Activated CD8-positive, alpha-beta memory T cell treated with anti-CD3 and anti-CD28 coated beads for 1 hour (primary cell): ENCODE measurements at places on chromosomes 16 and 17.

GRCh38 chr17:31778523-31778922 is 80.5 kb downstream of the COPRS start:
- DNase-seq: no peak

- DNase-seq: no peak
Observed at GRCh38 chr16:84054916-84055315, 12.3 kb upstream of the SLC38A8 start.

DNA sequence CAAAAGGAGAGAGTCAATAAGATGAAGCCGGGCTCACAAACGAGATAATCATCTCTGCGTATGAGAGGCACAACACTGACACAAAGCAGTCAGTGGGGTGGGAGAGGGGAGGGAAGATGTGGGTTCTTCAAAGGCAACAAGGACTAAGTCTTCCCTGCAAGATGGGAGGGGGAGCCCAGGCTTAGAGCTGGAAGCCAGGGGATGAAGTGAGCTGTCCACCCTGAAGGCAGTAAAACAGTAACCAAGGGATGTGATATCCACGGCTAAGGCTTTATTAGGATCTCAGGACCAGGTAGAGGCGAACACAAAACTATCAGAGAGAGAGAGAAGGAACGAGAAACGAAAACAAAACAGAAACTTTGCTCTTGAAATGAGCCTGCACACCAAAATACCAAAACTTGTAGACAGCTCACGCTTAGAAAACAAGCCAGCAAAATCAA is 115.9 kb downstream of the DYNLRB2 start:
- no peak for DNase-seq

DNA sequence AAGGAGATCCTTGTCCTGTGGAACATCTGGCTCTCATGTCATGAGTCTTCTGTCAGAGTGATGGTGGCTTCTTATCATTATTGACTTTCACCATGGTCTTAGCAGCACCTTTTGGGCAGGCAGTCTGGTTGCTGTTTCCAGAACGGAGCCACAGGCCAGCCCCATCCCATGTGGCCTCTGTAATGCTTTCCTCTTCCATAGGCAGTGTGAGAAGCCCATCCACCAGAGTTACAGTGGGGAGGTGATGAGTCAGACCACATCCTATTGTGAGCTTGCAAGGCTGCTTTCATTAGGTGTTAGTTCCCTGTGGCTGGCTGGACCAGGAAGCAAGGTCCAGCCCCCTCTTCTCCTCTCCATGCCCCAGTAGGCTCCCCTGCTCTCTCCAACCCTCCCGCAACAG is 30.8 kb upstream of the SPACA3 start:
- DNase-seq: no peak

DNA sequence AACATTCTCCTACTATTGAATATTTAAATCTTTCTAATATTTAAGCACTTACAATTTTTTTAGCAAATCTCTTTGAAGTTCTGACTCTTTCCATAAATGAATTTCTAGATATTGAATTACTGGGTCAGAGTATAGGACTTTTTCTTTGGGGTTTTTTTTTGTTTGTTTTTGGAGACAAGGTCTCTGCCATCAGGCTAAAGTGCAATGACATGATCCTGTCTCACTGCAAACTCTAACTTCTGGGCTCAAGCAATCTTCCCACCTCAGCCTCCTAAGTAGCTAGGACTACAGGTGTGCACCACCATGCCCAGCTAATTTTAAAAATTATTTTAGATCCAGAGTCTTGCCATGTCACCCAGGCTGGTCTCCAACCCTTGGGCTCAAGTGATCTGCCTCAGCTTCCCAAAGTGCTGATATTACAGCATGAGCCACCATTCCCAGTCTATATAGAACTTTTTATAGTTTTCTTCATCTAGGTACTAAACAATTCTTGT is 24.9 kb downstream of the PIGL start:
- DNase-seq: no peak

DNA sequence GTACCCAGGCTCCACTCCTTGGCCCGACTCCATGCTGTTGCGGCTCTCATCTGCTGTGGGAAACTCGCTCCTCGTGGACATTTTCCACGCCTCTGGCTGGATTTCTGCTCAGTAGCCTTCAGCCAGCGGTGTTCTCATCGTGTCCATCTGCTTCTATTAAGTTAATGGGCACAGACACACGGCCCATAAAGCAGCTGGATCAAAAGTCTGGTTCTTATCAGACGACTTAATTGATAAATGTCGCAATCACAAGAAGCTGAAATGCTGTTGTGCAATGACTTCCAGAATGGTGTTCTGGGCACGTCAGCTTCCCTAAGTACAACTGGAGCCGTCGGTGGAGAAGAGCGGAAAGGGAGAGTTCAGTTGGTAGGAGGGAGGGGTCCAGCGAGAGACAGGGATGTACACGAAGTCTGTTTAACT is 211.7 kb upstream of the CHMP6 start:
- DNase-seq: no peak

DNA sequence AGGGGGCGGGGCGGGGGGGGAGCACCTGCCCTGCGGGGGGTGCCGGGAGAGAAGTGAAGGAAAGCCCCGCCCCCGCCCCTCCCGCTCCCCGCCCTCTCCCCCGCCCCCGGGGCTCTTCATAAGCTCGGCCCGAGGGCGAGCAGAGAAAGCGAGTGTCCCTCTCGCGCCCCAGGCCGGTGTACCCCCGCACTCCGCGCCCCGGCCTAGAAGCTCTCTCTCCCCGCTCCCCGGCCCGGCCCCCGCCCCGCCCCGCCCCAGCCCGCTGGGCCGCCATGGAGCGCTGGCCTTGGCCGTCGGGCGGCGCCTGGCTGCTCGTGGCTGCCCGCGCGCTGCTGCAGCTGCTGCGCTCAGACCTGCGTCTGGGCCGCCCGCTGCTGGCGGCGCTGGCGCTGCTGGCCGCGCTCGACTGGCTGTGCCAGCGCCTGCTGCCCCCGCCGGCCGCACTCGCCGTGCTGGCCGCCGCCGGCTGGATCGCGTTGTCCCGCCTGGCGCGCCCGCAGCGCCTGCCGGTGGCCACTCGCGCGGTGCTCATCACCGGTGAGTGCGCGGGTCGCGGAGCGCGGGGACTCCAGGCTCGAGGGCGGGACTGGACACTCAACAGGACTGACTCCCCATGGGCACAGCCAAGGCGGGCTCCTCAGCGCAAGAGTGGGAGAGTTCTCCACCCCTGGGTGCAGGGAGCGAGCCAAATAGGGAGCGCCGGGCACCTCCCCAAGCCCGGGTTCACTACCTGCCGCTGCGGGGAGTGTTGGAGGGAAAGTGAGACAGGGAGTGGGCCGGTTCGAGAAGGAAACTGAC is at the start of gene HSD11B2:
Gene HSD11B2, plus strand, starts transcription at position 145 of the 798 bp plus-strand sequence. Its CDS starts 128 bp downstream, at position 273.
- DNase-seq: no peak

DNA sequence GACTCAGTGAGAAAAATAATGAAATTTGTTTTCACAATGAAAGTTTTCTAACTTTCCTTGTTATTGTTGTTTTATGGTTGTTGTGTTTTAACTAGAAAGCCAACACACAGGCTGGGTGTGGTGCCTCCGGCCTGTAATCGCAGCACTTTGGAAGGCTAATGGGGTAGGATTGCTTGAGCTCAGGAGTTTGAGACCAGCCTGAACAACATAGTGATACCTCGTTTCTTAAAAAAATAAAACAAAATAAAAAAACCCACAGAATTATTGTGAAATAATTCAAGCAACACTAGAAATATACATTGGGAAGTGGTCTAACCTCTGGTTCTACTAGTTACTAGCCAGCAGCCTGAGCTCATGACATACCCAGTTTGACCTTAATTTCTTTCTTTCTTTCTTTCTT is 630 bp downstream of the MILR1 start:
- no peak for DNase-seq

GRCh38 chr17:17926840-17927449 is 45.3 kb downstream of the TOM1L2 start:
- DNase-seq: no peak

GRCh38 chr17:21269394-21269793 is 15.1 kb upstream of the MAP2K3 start:
- no peak for DNase-seq

DNA sequence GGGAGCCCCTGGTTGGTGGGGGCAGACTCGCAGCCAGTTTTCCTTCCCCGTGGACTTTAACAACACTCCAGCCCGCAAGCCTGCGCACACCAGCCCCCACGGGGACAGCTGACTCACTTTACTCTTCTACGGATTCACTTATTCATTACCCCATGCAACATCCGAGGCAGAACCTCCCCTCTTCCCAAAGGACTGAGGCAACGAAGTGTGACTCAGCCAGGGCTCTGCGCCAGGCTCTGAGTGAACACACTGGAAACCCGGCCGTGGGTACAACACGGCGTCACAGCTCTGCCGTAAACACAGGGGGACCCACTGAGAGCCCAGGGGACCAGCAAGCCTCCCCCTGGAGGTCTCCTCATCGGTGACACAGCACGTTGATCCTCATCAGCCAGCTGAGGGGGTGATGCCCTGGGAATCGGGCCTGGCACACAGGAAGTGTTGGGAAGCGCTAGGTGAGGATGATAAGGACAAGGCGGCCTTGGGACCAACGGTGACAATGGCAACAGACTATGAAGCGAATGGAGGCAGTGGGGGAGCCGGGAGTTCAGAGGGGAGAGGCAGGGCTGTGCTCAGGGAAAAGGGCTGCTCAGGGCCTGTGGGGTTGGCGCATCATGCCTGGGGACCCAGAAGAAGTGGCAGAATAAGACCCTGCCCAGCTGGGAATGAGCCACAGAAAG is 14.6 kb downstream of the COTL1 start:
- DNase-seq: no peak
